ENCODE measurements at places on chromosomes 3 and 15.

- DNase-seq: no peak
These were observed 34.2 kb upstream of the TF start for GRCh38 chr3:133712017-133712416.

DNA sequence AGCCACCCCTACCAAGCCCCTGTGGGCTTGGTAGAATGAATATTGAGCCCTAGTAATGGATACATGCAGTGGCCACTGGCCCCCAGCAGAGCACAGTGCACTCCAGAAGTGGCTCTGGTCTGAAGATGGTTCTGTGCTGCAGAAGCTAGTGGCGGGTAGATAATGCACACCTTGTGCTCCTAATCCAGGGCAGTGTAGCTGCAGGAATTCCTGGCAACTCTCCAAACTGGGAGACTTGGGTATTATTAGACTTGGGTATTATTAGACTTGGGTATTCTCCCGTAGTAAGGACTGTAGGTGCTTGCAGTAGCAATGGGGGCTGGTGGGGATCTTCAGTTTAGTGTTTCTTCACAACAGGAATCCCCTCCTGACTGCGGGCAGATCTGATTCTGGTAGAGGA lies 34.7 kb downstream of the NUSAP1 start:
- DNase-seq: no peak

DNA sequence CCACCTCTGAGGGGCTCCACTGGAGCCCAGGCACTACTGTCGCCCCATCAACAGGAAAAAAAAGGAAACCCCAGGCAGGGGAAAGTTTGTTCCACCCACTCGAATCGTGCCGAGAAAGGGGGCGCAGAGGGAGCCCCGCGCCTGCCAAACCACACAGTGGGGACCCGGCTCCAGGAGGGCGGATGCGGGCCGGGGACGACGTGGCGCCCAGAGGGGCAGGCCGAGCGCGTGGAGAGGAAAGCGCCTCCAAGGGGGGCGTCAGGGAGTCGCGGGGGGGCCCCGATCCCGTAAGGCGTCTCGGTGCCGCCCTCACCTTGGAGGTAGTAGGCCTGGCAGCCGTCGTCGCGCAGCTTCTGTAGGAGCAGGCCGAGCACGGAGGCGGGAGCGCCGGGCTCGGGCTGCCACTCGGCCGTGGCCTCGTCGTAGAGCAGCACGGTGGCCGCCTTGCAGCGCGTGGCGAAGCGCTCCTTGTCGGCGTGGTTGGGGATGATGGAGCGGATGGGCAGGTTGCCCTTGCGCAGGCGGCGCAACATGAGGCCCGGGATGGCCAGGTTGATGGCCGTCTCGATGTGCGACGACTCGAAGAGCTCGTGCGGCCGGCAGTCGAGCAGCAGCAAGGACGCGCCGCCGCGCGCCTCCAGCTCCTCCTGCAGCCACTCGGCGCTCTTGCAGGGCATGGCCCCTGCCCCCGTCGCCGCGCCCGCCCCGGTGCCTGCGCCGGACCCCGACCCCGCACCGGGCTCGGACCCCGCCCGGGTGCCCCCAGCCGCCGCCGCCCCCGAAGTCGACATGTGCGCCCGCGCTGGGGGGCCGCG lies 627 bp downstream of the DUSP7 start:
- DNase-seq: no peak

GRCh38 chr3:41640076-41640475 lies 321.8 kb downstream of the ULK4 start:
- no peak for DNase-seq

DNA sequence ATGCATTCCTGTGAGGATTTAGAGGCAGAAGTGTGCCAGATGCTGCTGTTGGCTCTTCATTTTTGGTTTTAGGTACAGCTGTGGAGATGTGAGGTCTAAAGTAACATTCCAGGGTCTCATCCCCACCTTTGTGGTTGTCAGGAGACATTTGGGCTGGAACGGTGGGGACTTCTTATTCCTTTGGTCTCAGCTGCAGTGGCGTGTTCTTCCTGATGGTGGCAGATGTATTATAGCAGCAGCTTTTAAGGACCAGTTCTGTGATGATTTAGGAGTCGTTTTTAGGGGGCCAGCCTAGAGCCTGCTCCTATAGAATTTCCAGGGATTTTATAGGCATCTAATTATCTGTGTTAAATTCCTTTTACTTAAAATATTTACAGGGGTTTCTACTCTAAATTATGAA lies 221.0 kb upstream of the EOMES start:
- no peak for DNase-seq

GRCh38 chr3:182046166-182046764 lies 334.5 kb downstream of the SOX2 start:
- DNase-seq: no peak

GRCh38 chr3:31550452-31551251 lies 17.9 kb downstream of the STT3B start:
- DNase-seq: no peak

- no peak for DNase-seq
These were observed 12.1 kb upstream of the XRN1 start for GRCh38 chr3:142459929-142460328.

DNA sequence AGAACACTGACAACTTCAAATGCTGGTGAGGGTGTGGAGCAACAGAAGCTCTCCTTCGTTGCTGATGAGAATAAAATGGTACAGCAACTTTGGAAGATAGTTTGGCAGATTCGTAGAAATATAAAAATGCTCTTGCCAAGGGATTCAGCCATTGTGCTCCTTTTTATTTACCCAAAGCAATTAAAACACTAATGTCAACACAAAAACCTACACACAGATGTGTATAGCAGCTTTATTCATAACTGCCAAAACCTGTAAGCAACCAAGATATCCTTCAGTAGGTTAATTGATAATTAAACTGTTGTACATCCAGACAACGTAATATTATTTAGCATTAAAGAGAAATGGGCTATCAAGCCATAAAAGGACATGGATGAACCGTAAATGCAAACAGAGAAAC lies 37.8 kb upstream of the LSAMP start:
- no peak for DNase-seq

GRCh38 chr3:134126153-134126552 lies 96.4 kb upstream of the SLCO2A1 start:
- no peak for DNase-seq

GRCh38 chr15:93126599-93126998 lies 37.6 kb upstream of the RGMA start:
- no peak for DNase-seq

Measured in activated CD8-positive, alpha-beta memory T cell treated with anti-CD3 and anti-CD28 coated beads for 4 hours (primary cell).